ENCODE measurements at places on chromosomes 2 and 18.
A peak's percentile ranks its signal among the peaks of the same experiment; 100 is the strongest.

- DNase-seq, result no peak
Measured at GRCh38 chr18:77093586-77093985, 39.0 kb downstream of the MBP start.

GRCh38 chr2:115161771-115162493 lies 719.5 kb downstream of the DPP10 start:
- no peak for DNase-seq

DNA sequence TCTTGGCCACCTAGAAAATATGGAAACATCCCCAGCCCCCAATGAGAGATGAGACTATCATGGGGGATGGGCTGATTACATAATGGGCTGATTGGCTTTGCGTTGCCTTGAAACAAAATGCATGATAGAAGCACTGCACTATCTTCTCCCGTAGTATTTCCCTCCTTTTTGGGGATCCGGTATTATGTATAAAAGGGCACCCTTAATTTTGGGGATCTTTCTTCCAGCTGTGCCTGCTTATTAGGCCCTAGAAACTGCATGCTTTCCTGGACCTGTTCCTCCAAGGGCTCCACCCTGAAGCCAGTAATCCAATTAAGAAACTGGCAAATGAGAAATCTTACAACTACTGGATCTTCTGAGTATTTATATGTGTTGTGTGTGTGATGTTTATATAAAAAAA lies 34.9 kb upstream of the SH3RF3 start:
- no peak for DNase-seq

GRCh38 chr18:26429535-26430226 lies 118.7 kb downstream of the KCTD1 start:
- DNase-seq, result no peak

GRCh38 chr2:28568533-28568932 lies 72.7 kb downstream of the PLB1 start:
- DNase-seq, result no peak

DNA sequence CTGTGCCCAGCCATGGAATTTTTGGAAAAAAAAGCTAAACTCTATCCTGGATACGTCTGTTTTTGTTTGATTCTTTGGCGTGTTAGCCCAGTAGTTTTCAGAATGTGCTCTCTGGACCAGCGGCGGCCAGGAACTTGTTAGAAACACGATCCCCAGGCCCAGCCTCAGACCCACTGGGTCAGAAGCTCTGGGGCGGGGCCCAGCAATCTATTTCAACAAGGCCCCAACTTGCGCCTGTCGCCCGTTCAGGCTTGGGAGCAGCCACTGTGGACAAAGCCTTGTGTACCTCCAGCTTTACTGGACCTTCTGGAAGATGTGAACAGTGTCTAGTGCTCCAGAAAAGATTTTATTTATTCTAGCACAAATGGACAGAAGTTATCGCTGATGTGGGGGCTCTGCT lies 14.3 kb downstream of the CABLES1 start:
- no peak for DNase-seq

DNA sequence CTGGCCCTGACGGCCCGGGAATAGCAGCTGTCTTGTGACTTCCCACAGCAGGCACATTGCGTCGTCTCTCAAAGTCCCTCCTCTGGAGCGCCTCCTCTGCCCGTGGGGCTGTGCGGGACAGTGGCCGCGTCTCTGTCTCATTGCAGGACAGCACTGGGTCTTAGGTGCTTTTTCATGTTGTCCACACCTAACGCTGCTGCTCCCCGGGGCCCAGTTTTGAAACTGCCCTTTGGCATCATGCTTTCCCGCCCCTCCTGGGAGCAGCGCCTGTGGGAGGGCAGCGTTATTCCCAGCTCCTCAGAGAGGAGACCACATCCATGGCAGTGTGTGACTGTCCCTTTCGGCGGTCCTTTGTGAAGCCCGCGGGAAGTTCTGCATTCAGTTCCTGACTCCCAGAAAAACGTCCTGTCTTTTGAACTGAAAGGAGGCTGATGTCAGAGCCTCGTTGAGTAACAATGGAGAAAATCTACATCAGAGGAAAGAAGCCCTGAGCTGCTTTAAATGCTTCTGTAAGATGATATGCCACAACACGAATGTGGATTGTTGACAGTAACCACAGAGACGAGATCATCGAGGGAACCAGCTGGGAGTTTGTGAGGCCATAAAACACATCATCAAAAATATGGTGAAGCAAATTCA lies 226.0 kb downstream of the FAM210A start:
- DNase-seq, result no peak

- peak; percentile 39 for DNase-seq
Measured at GRCh38 chr2:47488870-47489584, 86.1 kb downstream of the MSH2 start.
